ENCODE measurements at places on chromosomes 11 and 22.
A peak's percentile ranks its signal among the peaks of the same experiment; 100 is the strongest.

DNA sequence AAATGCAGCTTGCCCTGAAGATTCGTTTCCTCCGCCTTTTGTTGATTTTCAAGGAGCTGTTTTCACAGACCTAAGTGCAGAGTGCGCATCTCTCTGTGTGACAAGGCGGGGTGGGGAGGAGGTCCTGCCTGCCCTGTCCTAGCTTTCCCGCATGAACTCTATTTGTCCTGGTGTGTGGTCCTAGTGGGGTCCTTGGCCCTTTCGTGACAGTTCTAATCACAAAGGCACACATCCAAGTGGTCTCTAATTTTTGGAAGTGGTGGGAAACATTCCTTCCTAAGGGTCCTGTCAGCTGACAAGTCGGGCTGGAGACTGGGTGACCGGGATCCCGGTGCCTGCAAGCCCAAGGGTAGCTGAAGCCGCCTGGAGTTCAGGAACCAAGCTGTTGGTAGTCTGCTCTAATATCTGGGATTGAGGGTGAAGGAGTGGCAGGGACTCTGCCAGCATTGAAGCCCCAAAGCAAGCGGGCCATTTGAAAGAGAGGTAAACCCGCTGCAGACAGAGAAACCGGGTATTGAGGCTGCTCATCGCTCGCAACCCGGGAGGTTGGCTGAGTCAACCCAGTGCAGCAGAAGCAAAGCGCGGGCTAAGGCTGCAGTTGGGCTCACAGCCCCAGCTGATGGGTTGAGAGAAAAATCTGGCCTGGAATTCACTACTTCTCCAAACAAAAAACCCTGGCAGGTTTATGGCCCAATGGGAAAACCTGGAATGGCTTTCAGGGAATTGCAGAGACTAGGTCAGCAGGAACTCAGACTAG, 28.1 kb upstream of the FBXO3 start:
- DNase-seq, result peak; percentile 67

- DNase-seq, result peak; percentile 47
These were observed 10.4 kb upstream of the CELSR1 start for GRCh38 chr22:46547883-46548244.

GRCh38 chr22:42217019-42217751, 53.3 kb downstream of the TCF20 start:
- no peak for DNase-seq

DNA sequence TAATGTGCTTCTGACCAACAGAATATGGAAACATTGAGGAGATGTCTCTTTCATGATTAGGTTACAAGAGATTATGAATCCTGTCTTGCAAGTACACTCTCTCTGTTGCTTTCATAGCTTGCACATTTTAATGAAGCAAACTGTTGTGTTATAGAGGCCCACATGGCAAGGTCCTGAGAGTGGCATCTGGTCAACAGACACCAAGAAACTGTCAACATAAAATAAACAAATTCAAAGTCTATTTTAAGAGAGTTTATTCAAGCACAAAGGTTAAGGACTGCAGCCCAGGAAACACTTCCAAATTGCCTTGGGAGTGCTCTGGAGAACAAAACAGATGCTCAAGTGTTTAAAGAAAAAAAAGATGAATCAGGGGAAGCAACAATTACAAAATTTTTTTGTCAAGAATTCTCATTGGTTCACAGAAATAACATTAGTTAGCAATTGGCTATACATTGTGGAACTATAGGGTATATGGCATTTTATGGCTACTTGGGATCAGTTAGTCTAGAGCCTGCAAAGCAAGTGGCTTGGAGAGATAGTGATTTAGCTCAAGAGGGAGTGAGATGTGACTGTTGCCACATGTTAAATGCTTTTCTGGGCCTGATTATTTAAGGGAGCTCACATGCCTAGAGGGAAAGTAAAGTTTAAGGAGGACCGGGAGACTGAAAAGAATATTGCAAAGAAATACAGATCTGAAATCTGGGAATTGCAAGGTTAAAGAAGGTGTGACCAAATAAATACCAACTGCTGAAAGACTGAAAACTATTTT, 54.6 kb downstream of the CTSC start:
- DNase-seq, result no peak

- no peak for DNase-seq
These were observed 43.0 kb upstream of the KLHL35 start for GRCh38 chr11:75475767-75476650.

- no peak for DNase-seq
These were observed 68.3 kb upstream of the MYOD1 start for GRCh38 chr11:17651061-17651460.

GRCh38 chr11:33147559-33147958, 13.7 kb downstream of the CSTF3 start:
- no peak for DNase-seq

GRCh38 chr22:25545672-25546071, 18.8 kb upstream of the GRK3 start:
- no peak for DNase-seq

DNA sequence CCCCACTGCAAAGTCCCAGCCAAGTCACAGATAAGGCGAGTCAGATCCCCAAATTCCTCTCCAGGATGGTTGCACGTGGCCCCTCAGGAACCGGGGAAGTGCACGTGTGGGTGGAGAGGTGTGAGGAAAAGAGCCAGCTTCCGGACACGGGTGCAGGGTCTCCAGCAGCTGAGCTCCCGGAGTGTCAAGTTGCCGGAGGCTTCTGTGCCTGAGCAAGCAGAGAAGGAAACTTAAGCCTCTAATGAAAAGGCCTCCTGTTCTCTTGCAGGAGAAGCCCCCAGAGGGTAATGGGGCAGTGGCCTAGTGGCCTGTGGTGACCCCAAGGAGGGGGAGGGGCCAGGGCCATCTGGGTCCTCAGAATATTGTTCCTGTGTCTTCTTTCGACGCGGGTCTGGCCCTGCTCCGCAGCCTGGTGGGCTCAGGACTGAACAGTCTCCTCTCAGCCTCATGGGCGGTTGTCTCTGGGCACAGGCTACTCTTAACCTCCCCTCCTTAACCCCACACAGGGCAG, 147.9 kb downstream of the FEZ1 start:
- no peak for DNase-seq

- no peak for DNase-seq
These were observed 307.0 kb downstream of the AASDHPPT start for GRCh38 chr11:106384429-106384828.

DNA sequence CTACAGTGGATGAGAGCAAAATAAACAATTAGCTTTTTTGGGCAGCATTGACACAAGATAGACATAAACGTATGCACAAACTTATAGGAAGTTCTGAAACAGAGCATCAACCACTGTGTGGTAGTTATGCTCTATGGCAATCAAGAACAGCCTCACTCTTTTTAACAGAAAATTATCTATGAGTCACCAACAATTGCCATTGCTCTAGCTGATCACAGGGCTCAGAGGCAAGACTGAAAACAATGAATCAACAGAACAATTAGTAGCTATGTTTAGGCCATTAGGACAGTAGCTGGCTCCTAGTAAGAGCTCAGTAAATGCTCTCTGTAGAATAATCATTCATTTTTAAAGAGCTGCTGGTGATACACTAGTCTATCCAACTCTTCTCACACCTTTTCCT, 34.9 kb upstream of the PICALM start:
- no peak for DNase-seq

DNA sequence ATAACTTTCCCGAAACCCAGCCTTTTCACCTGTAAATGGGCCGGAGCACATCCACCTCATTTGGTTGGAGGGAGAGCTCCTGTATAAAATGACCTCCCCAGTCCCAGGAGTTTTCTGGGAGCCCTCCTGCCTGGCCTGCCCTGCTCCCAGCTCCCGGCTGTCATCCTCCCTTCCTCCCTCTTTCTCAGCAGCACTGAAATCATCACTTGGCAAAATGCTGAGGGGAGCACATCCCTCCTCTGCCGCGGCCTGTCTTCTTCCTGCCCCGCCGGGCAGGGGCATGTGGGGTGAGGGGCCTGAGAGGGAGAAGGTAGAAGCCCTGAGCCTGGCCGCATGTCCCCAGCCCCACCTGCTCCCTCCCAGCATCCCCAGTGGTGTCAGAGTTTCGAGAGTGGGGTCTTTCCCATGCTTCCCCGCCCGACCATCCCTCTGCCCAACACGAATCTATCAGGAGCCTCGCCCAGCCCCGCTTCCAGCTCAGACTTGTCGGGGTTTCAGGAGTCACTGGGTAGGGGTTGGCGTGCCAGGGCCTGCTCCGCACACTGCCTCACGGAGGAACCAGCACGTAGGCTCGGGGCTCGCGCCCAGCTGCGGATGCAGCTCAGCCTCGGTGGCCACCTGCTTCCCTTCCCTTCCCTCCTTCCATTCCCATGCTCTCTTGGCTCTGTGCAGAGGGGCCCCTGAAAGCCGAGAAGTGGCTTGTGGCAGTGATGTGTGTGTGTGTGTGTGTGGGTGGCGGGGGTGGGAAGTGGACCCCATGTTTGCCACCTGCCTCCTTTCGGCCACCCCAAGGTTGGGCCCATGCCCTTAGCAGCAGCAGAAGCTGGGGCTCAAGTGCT, 37.1 kb downstream of the NECTIN1 start:
- no peak for DNase-seq

DNA sequence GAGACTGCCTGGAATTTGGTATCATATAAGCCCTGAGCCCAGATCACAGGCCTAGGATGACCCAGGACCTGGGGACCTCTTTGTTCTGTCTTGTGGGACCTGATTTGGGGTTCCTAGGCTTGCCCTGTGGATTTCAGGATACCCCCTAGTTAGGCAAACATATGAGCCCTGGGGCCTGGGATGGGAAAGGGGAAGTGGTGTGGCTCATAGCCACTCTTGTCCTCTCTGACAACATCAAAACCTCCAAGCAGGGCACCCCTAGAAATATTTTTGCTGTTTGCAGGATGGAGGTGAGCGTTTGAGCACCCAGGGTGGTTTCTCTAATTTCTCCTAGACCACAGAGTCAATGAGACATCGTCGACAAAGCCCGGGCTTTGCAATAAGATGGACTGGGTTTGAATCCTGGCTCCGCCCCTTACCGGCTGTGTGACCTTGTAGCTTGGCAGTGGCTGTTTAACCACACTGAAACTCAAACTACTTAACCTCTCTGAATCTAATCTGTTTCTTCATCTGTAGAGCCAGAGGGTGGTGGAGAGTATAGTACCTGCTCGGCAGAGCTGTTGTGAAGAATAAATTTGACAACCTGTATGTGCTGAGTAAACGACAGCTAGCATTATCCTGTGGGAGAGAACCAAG, 5.3 kb upstream of the LRRC10B start:
- DNase-seq, result no peak

DNA sequence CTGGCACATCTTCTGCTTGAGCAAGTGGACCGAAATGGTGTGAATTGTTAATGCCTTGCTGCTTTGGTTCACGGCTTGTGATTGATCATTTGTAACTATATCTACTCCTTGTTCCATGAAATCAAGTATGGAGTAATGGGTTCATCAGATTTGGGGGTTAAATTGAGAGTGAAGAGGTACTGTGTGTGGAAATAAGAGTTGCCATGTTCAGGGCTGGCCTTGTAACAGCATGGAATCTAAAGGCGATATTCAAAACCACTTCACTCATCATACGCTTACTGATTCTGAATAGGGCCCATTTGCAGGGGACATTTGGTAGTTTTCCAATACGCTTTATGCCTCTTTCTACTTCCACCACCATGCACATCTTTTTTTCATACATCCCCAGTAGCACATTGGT, 122.2 kb downstream of the DCDC1 start:
- no peak for DNase-seq

- no peak for DNase-seq
These were observed 45.1 kb upstream of the PAX6 start for GRCh38 chr11:31856248-31856647.

GRCh38 chr11:131254254-131254653, 116.2 kb upstream of the NTM start:
- DNase-seq, result no peak

DNA sequence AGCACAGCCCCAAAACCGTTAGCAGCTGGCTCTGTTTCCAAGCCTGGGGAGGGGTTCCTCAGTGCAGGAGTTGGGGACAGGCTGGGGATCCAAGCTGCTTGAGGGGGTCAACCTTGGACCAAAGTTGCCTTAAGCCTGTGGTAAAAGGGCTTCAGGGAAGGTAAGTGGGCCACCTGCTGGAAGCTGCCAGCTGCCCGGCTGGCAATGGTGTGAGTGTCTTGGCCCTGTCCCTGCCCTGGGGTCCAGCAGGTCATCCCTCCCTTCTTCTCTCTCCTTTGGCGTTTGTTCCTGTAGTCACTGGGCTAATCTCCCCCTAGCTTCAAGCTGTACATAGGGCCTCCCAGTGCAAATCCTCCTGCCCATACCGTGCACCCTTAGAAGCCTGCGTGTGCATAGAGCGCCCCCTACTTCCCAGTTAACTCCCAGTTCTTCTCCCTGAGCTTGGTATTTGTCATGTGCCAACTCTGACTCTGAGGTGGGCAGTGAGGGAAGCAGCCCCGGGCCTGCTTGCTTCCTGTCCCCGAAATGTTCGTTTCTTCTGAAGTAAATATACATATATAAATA, 4.4 kb downstream of the TMEM258 start:
- peak; percentile 3 for DNase-seq

GRCh38 chr11:121270001-121270678, 22.4 kb upstream of the SC5D start:
- DNase-seq, result no peak

- DNase-seq, result no peak
These were observed 20.2 kb upstream of the TP53AIP1 start for GRCh38 chr11:128962896-128963295.

DNA sequence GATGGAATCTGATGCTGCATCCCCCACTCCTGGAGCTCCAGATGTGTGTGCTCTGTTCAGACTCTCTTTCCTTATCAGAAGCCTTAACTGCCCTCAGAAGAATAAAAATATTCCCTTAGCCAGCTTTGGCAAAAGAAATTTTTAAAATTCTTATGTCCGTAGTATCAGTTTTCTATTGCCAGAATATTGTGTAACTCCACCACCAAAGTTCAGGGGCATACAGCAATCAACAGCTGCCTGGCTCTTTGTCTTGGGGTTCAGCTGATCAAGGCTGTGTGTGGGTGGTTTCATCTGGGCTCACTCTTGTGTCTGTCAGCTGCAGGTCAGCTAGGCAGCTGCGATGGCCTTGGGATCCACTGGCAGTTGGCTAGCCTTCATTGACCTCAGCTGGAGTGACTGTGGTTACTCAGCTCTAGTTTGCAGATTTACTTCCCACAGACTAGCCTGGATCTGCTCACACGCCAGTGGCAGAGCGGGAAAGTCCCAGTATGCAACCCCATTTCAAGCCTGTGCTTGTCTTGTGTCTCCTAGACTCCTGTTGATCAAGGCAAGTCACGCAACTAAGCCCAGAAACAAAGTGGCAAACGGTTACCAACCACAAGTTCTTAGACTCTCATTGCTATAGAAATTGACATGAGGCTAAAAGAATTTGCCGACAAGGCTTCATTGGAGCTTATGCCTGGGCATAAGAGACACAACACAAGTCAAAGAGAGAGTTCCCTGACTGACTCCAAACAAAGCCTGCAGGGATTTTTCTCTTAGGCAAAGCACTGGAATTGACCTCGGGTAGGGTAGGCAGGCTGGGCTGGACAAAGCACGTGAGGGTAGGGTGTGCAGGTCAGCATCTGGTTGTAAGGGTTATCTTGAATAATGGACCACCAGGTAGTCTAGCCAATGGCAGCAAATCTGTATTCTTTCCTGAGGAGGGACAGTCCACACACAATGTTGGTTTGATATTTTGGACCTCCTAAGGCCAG, 7.5 kb downstream of the TMEM138 start:
- peak; percentile 86 for DNase-seq

DNA sequence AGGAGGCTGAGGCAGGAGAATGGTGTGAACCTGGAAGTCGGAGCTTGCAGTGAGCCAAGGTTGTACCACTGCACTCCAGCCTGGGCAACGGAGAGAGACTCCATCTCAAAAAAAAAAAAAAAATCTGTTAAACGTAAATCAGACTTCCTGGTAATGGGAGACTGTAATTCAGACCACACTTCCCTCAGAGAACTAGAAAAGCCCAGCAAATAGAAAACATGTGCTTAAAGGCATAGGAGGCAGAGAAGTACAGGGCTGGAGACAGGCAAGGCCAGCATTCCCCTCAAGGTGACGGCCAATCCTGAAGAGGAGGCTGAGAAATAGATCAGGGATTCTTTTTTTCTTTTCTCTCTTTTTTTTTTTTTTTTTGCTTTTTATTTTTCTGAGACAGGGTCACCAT, 8.2 kb downstream of the GGT5 start:
- no peak for DNase-seq

Measured in AG04450 (cell line).